ENCODE measurements at places on chromosomes 1 and 21.

DNA sequence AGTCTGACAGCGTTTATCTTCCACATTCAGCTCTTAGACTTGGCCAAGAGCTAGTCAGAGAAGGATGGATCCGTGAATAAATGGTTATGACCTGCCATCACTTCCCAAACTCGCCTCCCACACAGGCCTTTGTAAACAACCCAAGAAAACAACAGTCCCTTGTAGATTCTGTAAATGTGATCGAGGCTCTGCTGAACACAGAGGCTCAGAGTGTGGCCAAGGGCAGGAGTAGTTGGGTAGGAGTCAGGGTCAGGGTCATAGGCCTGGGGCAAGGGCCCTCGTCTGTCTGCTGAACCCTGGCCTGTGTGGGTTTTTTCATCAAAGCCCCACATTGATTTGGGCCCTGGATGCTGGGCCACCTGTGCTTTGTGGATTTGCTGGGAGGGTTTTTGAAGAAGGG is 32.7 kb downstream of the NCMAP start:
- no peak for DNase-seq

GRCh38 chr1:54407404-54408146 is 1.4 kb upstream of the SSBP3 start:
- no peak for DNase-seq

GRCh38 chr1:114099268-114099667 is 54.4 kb downstream of the SYT6 start:
- no peak for DNase-seq

GRCh38 chr1:192880231-192880630 is 71.4 kb downstream of the RGS2 start:
- no peak for DNase-seq

DNA sequence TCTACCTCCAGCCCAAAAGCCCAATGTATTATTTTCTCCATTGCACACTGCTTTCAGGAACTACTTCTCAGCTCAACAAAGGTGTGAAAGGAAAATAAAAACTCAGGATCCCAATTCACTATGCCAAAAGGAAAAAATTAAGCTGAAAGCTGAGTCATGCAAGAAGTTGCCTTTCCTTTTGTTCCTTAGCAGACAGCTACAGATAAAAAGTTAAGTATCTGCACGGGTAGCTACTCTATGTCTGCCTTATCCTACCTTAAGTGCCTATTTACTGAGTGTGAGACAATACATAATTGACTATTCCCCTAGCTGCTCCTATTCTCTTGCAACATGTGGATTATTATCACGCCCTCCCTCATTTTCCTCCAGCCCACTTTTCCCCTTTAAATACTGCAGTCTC is 84.1 kb downstream of the ADCY10 start:
- no peak for DNase-seq

DNA sequence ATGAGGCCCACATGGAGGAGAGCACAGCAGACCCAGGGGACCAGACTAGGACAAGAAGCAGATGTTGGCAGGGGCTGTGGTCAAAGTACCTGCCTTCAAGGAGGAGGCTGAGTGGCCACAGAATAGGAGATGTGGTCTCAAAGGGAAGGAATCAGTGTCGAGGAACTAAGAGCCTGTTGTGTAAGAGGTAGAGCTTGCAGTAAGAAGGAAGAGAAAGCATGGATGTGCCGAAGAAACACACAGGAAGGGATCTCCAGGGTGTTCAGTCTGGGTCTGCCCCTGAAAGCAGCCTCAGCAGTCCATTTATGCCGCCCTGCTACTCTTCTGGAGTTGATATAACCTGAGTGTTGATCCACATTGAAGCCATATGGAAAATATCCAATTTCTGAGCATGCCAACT is 83.9 kb downstream of the NID1 start:
- DNase-seq: no peak

DNA sequence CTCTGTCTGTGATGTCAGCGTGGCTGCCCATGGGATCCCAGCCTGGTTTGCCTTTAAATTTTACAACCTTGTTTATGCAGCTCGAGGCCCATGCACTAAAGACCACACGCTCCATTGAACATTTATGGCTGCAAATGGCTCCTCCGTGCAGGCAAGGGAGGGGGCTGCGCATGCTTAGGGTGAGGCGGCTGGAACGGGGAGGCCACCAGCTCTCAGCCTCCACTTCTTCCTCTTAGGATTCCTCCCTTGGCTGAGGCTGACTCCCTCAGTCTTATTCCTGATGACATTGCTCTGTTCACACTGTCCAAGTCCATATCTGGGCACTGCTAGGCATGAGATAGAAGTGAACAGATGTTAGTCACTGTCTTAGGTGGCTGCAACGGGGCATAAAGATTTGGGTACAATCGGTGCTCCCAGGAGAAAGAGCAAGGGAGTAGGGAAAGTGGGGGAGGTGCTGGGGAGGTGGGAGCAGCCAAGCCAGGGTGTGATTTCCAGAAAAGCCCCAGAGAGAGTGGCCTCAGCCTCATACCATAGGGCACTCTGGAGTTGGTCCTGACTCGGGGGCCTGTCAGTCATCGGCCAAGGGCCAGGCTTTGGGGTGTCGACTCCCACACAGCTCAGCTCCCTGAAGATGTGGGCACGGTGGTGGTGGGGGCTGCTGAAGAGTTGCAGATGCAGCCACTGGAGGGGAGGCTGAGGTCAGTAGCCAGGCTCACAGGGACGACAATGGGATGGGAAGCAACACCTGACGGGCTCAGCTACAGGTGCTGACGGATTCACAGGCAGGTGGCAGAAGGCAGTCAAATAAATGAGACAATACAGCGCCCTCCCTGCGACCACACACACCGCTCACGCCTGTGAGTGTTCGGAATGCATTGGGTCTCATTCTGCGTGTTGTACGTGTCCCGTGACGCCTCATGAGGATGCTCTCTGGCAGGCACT is 37.3 kb upstream of the ACTL8 start:
- no peak for DNase-seq

DNA sequence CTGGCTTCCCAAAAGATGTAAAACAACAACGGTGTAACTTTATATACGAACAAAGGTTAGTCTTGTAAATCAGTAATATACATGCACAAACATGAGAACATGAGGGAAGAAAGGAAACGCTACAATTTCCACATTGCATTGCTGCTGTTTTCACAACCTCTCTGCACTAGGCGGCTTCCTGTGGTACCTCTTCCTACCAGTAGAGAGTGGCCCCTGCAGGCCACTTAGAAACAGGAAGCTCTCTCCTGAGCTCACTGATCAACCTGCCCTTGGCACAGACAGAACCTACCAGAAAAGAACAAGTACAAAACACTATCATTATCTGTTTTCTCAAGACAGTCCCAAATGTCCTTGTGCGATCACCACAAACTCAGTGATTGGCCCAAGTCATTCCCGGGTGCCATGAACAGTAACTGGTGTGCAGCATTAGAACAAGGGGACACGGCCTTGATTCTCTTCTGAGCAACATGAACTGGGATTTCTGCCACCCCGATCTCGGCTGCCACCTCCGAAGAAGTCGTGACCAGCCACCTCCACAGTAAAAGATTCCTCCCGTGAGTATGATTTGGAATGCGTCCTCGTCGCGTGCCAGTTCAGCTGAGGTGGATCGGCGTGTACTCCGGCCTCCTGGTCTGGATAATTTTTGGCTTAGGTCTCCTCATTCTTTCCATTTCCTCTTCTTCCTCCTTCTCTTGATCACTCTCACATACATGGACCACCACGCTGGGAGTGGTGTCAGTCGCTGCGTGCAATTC is 5.7 kb upstream of the KCNE1 start:
- no peak for DNase-seq

GRCh38 chr1:116001739-116002487 is 25.6 kb downstream of the SLC22A15 start:
- DNase-seq: no peak

DNA sequence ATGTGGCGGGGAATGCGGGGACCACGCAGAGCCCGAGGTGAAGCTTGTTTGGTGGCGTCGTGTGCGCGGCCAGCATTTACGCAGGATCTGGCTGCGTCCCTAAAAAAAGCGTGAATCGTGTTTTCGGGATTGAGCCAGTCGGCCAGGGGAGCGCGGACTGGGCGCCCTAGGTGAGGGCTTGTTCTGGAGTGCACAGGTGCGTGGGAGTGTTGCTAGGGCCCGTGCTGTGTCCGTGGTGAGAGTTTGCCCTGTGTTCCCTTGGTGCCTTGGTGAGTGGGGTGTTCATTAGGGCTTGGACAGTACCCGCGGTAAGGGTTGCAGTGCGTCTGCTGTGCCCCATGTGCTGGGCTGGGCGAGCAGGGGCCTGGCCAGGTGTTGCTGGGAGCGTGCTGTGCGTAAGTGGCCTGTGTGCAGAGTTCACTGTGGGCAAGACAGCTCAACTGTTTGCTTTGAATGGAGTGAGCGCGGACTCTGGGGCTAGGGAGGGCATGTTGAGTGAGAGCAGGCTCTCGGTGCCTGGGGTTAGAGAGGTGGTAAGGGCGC is 673 bp downstream of the CD46 start:
- peak; percentile 64 for DNase-seq

DNA sequence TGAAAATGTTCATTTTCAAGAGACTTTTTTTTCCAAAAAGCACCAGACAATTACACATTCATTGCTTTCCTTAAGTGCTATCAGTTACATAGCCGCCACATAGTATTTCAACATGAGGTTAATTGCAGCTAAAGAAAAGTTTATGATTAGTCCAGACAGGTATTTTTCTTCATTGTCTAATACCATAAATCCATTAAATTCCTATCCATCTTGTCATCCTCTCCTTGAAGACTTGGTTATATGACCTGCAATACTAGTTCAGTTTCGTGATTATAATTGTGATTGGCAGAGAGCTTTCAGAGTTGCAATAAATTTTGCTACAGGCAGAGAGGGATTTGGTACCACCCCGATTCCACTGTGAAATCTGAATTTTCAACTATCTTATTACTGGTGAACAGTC is 437.7 kb downstream of the GPATCH2 start:
- no peak for DNase-seq

DNA sequence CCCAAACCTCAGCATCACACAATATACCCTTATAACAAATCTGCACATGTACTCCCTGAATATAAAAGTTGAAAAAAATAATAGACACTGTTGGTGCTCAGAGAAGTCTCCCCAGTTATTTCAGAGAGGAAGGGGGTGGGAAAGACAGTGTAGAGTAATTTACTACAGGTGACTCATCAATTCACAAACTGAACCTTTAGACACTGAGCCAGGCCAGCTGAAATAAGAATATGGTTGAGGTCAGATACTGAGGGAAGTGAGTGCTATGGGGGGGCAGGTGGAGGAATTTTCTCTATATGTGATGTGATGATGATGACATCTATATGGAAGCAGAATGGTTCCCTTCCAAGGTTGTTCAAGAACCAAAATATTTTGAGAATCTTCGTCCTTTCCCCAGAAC is 50.1 kb downstream of the MRPL39 start:
- no peak for DNase-seq

- no peak for DNase-seq
Observed at GRCh38 chr1:193281894-193282293, 95.5 kb upstream of the B3GALT2 start.

DNA sequence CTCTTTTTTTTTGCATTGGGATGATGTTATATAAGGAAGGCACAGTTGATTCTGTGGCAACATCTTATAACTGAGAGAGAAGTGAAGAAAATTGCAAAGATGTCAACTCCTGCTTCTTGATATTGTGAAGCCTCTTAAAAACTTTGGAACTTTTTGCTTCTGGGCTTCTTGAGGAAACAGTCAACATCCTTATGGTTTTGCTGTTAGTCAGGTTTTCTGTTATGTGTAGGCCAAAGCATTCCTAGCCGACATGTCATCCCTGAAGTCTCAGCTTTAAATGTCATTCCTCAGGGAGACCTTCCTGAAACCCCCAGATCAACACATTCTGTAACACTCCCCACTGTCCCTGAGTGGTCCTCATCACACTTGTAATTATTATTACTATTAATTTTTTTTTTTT is 12.6 kb downstream of the FALEC start:
- DNase-seq: no peak

GRCh38 chr1:165632491-165632890 is 1.5 kb downstream of the MGST3 start:
- DNase-seq: no peak

DNA sequence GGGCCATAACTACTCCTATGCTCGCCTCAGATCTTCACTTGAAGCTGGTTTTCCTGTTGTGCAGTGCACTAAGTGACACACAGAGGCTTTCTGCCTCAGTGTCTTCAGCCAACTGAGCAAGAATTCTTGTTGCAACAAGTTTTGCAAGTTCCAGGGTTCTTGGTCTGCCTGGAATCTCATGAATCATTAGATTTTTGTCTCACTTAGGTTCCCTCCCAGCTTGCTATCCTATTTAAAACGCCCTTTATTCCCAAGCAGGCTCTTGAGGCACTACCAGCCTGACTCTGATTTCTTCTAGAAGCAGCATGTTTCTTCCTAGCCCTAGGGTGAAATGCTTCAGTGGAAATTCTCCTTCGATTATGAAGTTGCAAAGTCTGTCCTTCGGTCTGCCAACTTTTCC is 158.8 kb downstream of the C1orf21 start:
- no peak for DNase-seq

GRCh38 chr1:21703318-21703963 is 34.3 kb upstream of the RAP1GAP start:
- DNase-seq: no peak

- no peak for DNase-seq
Observed at GRCh38 chr1:41718497-41718896, 200.2 kb downstream of the HIVEP3 start.

- DNase-seq: no peak
Observed at GRCh38 chr21:33293136-33293535, 27.0 kb downstream of the IL10RB start.

DNA sequence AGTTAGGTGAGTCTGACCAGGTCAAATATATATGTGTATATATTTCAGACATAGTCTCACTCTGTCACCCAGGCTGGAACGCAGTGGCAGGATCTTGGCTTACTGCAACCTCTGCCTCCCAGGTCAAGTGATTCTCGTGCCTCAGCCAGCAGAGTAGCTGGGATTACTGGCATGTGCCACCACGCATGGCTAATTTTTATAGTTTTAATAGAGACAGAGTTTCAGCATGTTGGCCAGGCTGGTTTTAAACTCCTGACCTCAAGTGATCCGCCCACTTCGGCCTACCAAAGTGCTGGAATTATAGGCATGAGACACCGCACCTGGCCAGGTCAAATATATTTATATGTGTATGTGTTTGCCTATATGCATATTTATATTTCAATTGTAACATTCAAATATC is 581.5 kb upstream of the B3GALT2 start:
- no peak for DNase-seq

- DNase-seq: no peak
Observed at GRCh38 chr1:207088701-207089626, at the start of gene C4BPB. TSS of gene C4BPB (plus strand) at chr1:207088860. CDS start at chr1:207089532, 672 bp downstream.

DNA sequence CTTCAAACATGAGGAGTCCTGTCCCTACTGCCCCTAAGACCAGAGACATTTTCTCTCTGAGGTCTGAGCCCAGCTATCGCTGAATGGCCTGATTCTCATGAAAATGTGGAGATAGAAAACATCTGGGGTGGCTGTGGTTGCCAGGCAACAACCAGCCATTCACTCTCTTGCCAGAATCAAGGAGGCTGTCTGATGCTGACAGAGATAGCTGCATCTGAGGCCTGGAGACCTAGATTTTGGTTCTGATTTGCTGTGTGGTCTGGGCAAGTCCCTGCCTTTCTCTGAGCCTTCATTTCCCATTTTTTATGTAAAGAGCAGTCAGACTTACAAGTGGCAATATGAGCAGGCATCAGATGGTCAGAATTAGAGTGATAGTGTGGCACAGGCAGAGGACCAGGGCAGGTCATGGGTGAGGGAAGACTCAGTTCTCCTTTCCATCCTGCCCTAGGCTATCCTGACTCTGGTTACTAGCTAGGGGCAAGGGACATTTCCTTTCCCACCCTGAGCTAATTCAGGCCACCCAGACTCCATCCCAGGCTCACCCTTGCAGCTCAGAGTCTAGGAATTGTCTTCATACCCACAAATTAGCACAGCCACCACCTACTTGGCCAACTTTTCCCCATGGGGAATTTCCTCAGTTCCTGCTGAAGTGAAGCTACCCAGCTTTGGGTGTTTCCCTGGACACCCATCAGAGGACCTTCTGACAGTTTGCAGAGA is 20.0 kb upstream of the RNF19B start:
- DNase-seq: no peak

Measured in stimulated activated effector memory CD8-positive, alpha-beta T cell treated with anti-CD3 and anti-CD28 coated beads, Interleukin-12 subunit alpha, Interleukin-12 subunit beta, amount 100 ng/mL, for 72 hours (primary cell).